ENCODE measurements at places on chromosomes 16 and 17.

DNA sequence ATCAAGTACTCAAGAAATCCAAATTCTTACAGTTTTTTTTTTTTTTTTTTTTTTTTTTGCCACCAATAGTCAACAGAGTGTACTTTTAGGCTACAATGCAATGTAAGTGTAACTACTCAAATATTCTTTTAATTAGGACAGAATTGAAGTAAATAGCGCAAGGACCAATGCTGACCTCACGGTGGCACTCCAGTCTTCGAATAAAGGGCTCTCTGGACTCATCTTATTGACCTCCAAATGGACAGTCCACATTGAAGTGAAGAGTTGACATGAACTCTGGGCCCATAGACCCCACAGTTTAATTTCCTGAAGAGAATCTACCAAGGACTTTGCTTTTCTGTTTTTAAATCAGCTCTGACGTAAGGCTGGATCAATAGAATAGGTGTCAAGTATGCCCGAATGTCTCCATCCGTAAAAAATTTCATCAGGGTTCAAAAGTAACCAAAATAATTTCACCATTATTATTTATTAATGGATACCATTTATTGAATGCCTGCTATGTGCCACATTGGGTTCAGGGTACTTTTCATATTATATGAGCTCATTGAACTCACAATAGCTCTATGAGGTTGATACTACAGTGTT is 7.3 kb upstream of the DDX52 start:
- DNase-seq: no peak

- DNase-seq: no peak
Observed at GRCh38 chr16:58124601-58124915, 4.6 kb downstream of the CFAP20 start.

GRCh38 chr17:1050996-1051925 is 54.3 kb downstream of the TIMM22 start:
- no peak for DNase-seq

GRCh38 chr16:74503412-74503811 is 82.1 kb upstream of the CLEC18B start:
- no peak for DNase-seq

GRCh38 chr17:42669705-42669976 is 7.2 kb downstream of the PLEKHH3 start:
- DNase-seq: no peak

DNA sequence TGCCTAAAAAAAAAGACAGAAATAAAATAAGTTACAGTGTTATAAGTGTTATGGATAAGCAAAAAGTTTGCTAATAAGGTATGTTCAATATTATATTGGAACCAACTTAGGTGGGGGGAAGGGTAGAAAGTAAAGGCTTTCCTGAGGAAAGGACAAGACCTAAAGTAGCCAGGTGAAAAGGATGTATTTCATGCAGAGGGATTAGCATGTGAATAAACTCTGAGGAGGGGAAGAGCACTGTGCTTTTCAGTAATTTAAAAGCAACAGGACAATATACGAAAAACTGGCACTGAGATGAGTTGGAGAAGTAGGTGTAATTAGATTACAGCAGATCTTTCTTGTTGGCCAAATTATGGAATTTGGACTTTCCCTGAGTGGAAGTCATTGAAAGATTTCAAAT is 7.6 kb downstream of the TOP2A start:
- no peak for DNase-seq

DNA sequence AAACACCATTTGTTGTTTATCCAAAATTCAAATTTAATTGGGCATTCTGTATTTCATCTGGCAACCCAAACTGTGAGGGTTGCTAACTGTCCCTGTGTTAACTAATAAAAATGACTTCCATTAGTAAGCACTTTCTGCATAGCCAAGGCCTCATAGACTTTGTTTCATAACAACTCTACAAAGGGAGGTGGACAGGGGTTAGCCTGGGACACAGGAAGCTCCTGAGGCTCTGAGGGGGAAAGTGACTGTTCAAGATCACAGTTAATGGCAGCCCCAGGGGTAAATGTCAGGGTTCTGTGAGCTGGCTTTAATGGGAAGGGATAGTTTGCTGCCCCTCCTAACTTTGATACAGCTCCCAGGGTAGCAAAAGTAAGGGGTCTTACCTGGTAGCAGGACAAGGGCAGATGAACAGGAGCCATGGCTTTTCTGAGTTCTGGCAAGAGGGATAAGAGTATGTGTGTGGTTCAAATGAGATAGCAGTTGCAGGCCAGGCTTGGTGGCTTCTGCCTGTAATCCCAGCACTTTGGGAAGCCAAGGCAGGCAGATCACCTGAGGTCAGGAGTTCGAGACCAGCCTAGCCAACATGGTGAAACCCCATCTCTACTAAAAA is 2.2 kb downstream of the HEATR9 start:
- no peak for DNase-seq

GRCh38 chr17:8939496-8940334 is 25.8 kb downstream of the PIK3R5 start:
- no peak for DNase-seq

- DNase-seq: no peak
Observed at GRCh38 chr16:46968063-46968435, 5.4 kb downstream of the DNAJA2 start.

DNA sequence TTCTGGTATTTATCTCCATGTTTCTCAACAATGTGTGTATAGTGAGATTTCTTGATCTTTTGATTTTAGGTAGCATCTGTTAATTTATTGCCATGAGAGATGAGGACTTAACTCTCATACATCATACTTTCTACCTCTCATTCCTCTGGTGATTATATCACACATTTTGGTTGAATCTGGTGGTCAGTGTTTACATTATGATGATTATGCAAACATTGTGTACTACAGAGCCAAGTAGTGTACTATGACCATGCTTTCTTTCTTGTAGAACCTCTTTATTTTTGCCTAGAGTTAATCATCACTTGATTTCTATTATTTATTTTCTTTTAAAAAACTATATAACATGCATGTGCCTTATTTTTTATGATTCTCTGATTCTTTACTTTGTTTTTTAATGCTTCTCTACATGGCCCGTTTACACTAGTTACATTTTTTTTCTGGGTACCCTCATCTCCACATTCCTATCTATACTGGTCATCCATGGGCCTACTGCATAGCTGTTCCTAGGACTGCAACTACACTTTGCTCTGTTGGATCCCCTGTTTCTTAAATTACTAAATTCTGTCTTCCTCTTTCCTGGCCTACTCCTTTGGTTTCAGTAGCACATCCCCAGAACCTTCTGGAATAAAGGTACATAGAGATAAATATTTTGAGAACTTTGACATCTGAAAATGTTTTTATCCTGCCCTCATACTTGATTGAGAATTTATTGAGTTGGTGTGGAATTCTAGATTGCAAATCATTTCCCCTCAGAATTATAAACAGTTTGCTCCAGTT is 63.0 kb upstream of the LRRC37A3 start:
- DNase-seq: no peak

DNA sequence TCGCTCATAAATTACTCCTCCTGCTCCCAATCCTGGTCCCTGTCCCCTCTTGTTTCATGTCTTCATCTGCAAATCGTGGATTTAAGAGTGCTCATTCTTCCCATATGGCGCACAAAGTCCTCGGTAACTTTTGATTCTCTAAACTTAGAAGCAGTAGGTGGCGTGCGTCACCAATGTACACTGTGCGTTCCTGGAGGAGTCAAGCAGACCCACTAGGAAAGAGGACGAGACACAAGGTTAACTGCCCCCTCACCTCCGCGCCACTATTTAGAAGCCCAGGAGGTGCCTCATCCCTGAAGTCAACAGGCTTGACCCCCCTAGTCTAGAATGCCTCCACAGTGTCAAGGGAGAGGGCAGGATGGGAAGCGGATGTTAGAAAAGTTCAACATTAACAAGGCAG is 2.9 kb downstream of the SLC13A5 start:
- DNase-seq: no peak

GRCh38 chr17:45021607-45022287 is 29.7 kb downstream of the DCAKD start:
- no peak for DNase-seq

GRCh38 chr16:678209-678857 is 1.9 kb upstream of the STUB1 start:
- no peak for DNase-seq

DNA sequence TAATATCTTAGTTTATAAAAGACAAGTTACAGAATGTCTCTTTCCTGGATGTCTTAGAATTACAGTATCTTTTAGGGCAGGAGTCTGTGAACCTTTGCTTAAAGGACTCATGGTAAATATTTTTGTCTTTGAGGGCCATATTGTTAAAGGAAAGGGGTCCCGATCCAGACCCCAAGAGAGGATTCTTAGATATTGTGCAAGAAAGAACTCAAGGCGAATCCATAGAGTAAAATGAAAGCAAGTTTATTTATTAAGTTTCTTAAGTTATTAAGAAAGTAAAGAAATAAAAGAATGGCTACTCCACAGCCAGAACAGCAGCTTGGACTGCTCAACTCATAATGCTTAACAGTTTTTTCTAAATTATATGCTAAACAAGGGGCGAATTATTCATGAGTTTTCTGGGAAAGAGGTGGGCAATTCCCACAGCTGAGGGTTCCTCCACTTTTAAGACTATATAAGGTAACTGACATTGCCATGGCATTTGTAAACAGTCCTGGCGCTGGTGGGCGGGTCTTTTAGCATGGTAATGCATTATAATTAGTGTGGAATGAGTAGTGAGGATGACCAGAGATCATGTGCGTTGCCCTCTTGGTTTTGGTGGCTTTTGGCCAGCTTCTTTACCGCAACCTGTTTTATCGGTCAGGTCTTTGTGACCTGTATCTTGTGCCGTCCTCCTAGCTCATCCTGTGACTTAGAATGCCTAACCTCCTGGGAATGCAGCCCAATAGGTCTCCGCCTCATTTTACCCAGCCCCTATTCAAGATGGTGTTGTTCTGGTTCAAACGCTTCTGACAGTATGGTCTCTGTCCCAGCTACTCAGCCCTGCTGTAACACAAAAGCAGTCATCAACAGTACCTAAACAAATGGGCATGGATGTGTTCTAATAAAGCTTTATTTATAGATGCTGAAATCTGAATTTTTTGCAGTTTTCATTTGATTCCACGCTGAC is 53.2 kb downstream of the BMERB1 start:
- DNase-seq: no peak

DNA sequence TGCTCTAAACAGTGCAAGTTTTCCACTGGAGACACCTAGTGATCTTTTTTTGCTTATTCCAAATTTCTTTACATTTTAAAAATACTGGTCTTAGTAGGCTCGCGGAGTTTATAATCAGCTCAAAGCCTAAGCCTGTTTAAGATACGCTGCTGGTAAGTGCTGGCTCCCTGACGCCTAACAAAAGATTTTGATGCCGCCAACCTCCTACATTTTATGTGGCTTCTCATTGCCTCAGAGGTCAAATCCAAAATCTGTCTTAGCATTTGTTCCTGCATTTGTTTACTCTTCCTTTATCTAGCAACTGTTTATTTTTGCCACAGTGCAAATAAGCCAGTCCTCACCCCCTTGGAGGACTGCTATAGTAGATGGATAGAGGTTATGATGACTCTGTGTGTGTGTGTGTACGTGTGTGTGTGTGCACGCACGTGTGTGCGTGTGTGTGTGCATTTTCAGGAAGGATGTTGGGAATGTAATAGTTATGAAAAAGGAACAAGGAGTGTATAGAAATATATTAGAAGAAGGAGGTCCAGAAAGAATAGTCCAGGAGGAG is 24.8 kb downstream of the HS3ST3B1 start:
- DNase-seq: no peak

DNA sequence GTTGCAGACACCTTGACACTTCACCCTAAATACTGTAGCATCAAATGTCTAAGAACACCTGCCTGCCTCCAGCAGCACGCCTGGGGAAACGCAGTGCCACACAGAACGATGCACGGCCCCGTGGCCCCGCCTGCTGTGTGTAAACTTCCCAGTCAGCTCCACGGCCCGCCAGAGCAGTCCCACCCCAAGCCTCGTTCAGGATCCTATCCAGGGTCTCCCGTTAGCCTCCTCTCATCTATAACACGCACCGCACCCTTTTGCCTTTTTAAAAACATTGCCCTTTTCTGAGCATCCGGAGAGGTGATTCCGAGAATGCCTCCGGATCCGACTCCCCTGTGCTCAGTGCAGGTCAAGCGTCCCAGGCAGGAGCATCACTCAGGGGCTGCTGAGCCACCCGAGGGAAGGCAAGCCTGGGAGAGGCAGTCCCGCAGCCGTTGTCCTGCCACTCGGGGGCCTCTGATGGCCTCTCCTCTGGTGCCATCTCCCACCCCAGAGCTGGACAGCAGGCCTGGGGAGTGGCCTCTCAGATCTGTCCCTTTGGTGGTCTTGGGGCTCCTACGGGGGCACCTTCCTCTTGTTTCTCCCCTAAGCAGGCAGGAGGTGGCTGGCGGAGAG is 37.9 kb upstream of the SLC38A10 start:
- DNase-seq: no peak

DNA sequence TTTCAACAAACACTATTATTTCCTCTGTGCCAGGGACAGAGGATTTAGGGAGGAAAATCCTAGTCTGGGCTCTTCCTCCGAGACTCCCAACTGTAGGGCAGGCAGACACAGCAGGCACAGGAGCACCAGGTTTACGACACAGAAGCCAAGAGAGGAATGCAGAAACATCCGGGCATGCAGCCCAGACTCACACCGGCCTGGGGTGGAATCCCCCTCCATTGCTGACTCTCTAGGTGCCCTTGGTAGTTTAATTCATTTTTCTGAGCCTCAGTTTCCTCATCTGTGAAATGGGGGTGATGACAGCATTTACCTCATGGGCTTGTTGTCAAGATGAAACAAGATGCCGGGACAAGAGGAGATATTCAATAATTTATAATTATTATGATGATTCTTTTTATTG is 14.9 kb downstream of the CA4 start:
- no peak for DNase-seq

GRCh38 chr17:67335245-67335835 is 31.0 kb downstream of the PSMD12 start:
- no peak for DNase-seq

DNA sequence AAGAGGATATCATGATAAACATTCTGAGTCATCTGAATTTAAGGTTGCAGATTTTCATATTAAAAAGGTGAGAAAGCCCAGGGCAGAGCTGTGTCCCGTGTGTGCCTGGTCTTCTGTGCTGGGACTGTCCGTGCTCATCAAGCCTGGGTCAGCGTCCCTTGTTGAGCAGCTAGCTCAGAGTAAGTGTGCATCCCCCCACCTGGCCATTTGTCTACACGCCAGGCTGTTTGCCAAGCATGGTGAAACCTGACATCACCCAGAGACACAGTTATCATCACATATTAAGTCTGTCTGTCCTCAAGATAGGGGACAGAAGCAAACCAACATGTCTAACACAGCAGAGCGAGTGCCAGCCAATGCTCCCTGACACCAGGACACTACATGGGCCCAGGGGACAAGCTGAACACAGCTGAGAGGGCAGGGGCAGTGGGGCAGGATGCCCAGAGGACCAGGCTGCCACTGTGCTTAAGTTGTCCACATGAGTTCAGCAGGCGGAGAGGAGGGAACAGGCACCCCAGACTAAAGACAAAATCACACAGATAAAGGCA is 57.9 kb upstream of the CNEP1R1 start:
- no peak for DNase-seq

DNA sequence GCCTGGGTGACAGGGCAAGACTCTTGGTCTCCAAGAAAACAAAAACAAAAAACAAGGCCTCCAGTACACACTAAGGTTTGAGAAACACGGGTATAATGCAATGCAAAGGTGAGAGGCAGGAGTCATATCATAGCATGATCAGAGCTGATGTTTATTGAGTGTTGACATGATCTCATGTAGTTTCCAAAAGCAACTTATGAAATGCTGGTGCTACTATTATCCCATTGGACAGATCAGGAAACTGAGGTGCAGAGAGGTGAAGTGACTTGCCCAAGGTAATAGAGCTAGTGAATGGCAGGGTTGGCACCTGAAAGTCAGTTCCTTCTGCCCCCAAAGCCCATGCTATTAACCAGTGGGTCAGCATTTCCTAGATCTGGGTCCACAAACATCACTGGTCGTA is 3.1 kb upstream of the NPIPB7 start:
- DNase-seq: no peak

- DNase-seq: no peak
Observed at GRCh38 chr17:78224231-78225087, 7.0 kb upstream of the TMEM235 start.
